ENCODE measurements at places on chromosomes 5 and 9.

DNA sequence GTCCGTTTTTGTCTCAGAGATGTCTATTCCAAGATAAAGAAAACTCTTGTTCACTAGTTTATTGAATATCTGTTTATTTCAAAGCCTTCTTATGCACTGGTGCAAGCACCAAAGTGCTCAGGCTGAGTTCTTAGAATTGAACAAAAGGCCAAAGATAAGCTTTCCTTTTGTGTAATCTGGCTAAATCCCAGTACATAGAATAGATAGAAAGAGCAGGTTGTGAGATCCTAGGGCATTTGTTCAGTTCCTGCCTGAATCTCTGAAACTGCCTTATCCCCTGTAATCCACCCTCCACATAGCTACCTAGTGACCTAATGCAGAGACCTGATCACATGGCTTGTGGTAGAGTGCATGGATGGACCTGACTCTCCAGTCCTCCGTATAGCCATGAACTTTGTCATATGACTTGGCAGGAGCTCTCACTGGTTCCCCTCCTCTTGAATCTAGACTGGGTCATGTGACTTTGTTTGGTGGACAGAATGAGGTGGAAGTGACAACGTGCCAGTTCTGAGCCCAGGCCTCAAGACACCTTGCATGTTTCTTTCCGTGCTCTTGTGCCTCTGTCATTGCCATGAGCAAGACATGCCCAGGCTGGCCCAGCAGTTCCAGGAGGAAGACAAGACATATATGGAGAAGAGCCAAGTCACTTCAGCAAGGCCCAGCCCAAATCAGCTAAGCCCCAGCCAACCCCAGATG lies 139.3 kb upstream of the SHB start:
- DNase-seq: no peak

DNA sequence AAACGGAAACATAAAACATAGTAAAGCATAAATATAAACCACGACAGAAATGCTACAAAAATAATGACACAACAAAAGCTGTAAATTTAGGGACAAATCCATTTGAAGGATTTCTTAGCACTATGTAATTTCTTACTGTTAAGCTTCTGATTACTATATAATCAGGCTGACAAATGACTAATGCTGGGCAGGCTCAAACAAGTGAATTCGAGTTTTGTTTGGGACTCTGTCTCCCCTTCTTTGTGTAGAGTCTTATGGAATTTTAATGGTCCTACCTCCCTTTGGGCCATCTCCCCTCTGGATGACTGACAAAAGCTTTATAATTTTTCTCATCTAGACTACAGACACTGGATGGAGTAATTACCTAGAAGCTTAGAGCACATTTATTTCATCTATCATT lies 24.6 kb upstream of the KIF2A start:
- DNase-seq: no peak

DNA sequence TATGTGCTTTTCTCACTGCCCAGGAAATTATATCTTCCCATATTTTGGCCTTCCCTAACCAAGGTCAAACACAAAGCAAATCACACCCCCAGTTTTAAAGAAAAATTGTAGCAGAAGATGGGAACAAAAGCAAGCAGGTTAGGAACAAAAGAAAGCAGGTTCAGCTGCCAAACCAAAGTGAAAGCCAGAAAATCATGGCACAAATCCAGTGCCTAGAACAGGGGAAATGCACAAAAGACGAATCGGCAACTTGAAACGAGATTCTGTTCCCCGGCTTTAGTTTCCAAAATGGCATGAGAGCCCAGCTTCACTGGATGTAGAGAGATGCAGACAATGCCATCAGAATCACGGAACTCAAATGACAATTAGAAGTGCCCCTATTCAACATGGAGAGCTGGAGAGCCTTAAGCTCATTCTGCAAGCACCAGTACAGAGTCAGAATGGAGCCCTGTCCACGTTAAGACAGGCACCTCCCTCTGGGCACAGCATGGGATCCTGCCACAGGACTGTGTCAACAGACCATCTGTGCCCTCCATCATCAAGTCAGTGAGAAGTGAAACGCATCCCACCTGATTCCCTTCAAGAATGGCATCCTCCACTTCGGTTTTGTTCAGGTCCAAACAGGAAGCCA lies 13.8 kb downstream of the DNAH5 start:
- no peak for DNase-seq

DNA sequence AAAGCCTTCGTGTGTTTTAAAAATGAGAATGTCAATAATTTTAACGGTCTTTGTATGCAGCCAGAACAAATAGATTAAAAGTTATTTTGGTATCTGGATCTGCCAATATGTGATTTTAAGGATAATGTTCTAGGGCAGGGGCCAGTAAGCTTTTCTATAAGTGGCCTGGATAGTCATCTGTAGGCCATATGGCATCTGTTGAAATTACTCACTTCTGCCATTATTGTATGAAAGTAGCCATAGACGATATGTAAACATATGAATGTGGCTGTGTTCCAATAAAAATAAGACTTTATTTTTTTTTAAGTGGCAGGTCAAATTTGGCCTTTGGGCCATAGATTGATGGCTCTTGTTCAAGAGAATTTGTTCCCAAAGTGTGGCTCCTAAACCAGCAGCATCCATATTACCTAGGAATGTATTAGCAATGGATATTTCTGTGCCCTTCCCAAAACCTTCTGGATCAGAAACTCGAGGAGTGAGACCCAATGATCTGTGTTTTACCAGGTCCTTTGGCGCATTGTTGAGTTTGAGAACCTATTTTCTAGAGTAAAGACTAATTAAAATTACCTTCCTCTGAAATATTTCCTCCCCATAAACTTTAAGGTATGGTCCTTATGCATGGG lies 55.9 kb downstream of the C6 start:
- DNase-seq: no peak

- DNase-seq: no peak
Observed at GRCh38 chr5:166980666-166981065, 1310.8 kb upstream of the WWC1 start.

DNA sequence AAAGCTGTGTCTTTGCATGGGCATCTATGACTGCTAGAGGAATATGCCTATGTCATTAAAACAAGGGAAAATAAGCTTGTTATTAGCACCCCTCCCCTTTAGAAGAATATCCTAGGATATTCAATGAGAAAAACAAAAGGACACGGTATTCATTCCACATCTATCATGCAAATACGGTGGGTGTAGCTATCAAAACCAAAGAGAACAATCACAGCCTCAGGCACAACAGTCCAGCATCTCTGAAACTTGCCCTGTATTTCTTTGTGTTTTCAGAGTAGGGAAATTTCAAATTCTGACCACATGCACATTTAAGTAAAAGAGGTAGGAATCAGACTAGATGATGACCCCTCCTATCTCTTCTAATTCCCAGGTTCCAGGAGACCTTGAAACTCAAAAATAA lies 209.9 kb downstream of the EFNA5 start:
- no peak for DNase-seq

DNA sequence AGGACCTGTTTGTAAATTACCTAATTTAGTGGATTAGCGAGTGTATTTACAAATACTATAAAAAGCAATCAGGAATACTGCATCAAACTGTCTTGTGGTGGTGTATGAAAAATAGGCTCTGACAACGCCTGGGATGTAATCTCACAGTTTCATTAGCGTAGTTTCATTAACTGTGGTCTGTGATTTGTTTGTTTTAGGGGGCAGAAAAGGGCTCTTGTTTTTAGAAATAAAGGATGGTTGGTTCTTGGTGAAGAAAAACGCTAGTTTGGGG lies 1.4 kb downstream of the SLC44A1 start:
- no peak for DNase-seq

GRCh38 chr9:81814794-81815464 lies 113.3 kb upstream of the SPATA31D4 start:
- DNase-seq: no peak

DNA sequence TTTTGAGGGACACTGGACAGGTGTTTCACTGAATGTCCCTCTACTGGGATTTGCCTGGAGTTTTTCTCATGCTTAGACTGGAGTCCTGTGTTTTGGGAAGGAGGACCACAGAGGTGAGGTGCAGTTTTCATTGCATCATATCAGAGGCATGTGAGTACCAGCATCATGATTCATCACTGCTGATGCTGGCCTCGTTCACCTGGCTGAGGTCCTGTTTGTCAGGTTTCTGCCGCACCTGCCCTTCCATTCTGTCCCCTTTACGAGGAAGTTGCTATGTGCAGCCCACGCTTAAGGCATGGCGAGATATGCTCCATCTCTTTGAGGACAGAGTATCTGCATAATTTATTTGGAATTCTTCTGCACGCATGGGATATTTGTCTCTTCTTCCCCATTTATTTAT lies 162.1 kb downstream of the TENT4A start:
- DNase-seq: no peak

DNA sequence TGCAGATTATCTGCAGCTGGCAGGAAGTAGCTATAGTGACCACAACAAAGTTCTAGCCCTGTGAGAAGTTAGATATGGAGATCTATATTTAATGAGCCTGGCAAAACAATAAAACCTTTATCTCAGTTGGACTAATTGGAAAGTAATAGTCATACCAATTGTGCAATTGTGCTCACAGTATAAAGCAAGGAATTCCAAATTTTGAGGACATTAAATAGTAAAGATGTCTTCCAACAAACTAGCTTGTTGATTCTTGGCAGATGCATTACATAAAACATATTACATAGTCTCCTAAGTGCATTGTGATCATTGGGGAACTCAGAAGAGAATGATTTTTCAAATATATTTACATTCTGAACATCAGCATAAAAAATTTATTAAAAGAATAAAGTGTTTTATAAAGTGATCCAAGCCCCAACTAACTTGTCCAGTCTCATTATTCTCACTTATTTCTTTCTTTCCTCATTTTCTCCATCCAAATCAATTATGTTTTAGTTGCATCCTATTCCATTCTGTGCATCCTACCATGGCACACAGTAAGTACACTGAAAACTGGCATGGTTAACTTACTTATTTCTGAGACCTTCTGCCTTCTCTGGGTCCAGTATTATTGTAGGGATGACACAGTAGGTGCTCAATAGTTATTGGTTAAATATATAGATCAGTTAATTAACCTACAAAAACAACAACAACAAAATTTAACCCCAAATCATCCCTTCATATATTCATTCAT lies 977.2 kb upstream of the NUDT12 start:
- no peak for DNase-seq

DNA sequence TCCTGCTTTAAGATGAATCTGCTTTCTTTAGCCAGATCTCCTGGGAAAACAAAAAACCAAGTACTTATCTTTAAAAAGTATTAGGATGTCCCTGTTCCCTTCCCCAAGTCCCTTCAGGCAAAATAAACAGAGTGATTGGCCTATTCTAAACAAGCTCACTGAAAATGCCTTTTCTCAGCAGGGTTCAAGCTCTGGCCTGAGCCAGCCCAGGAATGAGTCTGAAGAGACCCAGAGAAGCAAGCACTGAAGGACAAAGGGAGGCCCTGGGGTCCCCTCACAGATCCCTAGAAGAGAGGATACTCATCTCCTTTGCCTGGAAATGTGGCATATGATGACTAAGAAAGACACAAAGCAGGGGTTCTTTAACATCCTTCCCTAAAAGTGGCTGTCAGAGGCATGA lies 66.8 kb upstream of the MAP1B start:
- no peak for DNase-seq

GRCh38 chr9:34502891-34503290 lies 19.9 kb downstream of the ENHO start:
- DNase-seq: no peak

DNA sequence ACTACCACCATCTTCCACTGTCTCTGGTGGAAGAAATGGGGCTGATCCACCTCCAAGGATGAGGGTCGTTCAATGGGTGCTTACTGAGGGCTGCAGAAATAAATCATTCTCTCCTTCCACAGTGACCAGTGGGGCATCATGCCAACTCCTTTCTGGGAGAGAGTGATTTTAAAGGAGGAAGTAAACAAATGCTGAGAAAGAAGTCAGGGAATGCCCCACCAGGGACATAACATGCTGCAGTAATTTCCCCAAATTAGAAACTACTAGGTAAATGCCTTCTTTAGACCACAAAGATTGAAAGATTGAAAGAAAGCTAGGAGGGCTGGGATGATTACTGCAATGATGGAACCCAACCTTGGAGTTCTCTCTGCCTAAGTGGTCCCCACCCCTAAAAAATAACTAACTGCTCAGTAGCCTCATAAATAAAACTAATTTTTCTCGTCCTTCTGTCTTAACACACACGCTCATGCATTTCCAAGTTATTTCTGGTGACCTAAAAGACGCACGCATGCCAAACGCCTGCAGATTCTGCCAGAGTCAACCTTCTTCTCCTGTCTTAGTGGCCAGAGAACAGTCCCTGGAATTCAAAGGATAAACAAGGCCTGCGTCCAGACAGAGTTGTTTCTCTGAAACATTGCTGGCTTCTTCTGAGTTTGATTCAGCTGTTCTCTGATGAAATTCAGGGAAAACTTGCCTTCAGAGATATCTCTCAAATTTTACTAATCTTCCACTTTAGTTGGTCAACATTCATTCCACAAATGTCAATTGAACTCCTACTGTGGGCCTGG lies 250.0 kb downstream of the NR3C1 start:
- no peak for DNase-seq

DNA sequence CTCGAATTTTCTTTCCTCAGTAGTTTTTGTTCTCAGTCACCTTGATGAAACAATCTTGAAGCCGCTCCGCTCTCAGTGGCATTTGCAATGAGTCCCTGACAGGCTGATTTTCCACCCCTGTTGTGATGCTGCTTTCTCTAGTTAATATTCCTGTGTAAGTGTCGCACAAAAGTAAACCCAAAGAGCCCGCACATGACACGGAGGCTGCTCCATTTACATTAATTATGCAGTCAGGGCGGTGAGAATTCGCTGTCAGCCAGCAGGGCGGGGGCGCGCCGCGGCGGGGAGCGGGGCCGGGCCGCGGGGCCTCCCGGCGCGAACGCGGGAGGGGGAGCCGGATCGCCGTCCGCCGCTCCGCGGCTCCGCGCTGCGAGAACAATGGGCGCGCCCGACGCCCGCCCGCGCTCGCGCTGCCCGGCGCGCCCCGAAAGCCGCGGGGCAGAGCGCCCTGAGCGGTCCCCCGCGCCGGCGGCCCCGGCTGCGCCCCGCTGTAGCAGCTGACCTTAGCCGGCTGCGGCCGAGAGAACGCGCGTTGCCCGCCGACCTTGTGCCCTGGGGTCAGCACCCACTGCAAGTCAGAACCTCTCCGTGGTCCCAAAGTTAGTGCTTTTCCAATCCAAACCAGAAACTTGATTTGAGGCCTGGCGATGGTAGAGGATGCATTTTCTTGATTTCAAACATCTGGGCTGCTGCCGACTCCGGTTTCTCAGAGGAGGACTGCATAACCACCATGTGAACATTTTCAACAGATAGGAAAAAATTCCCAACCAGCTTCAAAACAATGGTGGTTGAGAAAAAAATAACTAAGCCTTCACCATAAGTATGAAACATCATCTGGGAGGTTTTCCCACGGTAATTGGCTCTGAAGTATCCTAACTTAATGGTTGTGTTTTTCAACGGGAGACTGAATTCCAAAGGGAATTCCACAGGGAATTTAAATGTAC lies 142.6 kb downstream of the PBX3 start:
- DNase-seq: peak; percentile 28

- no peak for DNase-seq
Observed at GRCh38 chr9:132946631-132947295, 2.3 kb upstream of the TSC1 start.
